CD4-positive, alpha-beta T cell treated with Interleukin-4 for 1 hour (primary cell): ENCODE measurements at places on chromosomes 7 and 10.
A peak's percentile ranks its signal among the peaks of the same experiment; 100 is the strongest.

- peak; percentile 67 for DNase-seq
These were observed 94.0 kb downstream of the SLC37A3 start for GRCh38 chr7:140304191-140304799.

DNA sequence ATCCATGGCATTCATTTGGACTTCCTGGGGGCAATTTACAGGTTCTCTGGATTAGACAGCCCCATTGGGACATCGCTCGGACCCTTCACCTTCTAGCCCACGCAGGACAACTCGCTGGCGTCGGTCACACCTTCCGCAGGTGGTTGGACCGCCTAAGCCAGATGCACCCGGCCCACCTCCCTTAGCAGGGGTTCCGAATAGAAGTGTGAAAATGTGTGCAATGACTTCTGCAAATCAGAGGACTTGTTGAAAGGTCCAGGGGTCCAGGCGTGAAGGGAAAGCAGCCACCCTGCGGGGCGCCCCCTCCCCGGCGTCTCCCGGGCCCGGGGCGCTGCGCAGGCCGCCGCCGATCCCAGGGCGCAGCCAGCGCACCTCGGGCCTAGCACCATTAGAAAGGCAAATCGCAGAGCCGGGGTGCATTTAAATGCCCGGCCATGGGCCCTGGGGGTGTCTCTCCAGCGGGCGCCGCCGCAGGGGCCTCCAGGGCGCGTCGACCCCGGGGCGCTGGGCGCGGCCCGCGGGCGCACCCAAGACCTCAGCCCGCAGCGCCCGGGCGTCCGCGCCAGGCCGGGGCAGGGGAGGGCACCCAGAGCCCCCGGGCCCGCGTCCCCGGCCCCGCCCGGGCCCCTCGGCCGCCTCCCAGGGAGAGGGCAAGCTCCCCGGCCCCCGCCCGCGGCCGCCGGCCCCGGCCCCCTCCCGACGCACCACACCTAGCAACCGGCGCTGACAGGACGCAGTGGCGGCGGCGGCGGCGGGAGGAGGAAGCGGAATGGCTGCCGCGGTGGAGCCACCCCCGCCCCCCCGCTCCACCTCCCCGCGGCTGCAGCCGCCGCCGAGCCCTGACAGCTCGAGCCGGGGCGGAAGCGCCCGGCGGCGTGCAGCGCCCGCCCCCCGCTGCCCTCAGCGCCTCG lies 1.2 kb downstream of the JAZF1 start:
- peak; percentile 74 for DNase-seq

GRCh38 chr10:109281347-109281746 lies 642.0 kb downstream of the XPNPEP1 start:
- DNase-seq, result no peak

- peak; percentile 43 for DNase-seq
These were observed 245.1 kb downstream of the CAMK1D start for GRCh38 chr10:12594448-12594944.

GRCh38 chr7:36360244-36360643 lies 29.4 kb upstream of the ANLN start:
- DNase-seq, result no peak

- no peak for DNase-seq
These were observed 25.9 kb downstream of the GRK5 start for GRCh38 chr10:119233123-119233820.
